ENCODE measurements at places on chromosomes 16 and 17.
A peak's percentile ranks its signal among the peaks of the same experiment; 100 is the strongest.

DNA sequence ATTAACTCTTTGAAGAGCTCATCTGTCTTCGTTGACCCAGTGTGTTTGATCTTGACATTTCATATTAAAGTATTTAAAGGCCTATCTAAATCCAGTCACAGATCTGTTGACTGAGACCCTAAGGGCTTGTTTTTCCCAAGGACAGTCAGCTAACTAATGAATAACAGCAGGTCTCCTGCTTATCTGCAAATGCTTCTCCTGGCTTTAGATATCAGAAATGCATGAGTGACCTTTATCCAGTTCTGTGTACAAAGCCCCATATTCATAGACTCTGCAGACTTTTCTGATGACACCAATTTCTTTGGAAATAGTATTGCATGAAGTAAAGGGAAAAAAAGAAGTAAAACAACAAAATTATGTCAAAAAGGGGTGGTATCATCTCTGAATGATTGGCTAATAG is 70.3 kb downstream of the YPEL2 start:
- H3K4me1 ChIP-seq, result no peaks in the 10 kb centered on the region
- H3K27me3 ChIP-seq, result no peaks in the 10 kb centered on the region
- no peak for DNase-seq
- H3K4me3 ChIP-seq, result no peak overlapping the region
- no peak overlapping the region for H3K27ac ChIP-seq

GRCh38 chr16:84842516-84843148 is 22.8 kb downstream of the CRISPLD2 start:
- peak overlapping the region; percentile 73 for H3K27ac ChIP-seq
- no peak for DNase-seq
- peaks cover 3% of the 10 kb centered on the region for H3K36me3 ChIP-seq
- no peak overlapping the region for H3K4me3 ChIP-seq
- peaks cover 5% of the 10 kb centered on the region for H3K4me1 ChIP-seq

DNA sequence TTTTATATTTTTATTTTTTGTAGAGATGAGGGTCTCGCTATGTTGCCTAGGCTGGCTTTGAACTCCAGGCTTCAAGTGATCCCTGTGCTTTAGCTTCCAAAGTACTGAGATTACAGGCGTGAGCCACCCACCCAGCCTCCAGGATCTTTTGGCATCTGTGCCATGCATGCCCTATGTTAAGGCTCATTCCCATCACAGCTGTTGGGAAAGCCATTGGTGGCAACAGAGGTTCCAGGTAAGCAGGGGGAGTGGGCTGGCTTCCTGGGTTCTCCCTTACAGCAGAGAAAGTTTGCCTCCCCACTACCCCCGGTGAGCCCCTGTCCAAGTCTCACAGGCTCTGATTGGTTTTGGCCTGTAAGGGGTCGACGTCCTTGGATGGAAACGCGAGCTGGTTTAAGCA is 8.9 kb upstream of the MRTFB start:
- H3K4me1 ChIP-seq, result no peaks in the 10 kb centered on the region
- peaks cover 42% of the 10 kb centered on the region for H3K27me3 ChIP-seq
- no peak overlapping the region for H3K4me3 ChIP-seq
- no peak for DNase-seq
- no peak overlapping the region for H3K27ac ChIP-seq

DNA sequence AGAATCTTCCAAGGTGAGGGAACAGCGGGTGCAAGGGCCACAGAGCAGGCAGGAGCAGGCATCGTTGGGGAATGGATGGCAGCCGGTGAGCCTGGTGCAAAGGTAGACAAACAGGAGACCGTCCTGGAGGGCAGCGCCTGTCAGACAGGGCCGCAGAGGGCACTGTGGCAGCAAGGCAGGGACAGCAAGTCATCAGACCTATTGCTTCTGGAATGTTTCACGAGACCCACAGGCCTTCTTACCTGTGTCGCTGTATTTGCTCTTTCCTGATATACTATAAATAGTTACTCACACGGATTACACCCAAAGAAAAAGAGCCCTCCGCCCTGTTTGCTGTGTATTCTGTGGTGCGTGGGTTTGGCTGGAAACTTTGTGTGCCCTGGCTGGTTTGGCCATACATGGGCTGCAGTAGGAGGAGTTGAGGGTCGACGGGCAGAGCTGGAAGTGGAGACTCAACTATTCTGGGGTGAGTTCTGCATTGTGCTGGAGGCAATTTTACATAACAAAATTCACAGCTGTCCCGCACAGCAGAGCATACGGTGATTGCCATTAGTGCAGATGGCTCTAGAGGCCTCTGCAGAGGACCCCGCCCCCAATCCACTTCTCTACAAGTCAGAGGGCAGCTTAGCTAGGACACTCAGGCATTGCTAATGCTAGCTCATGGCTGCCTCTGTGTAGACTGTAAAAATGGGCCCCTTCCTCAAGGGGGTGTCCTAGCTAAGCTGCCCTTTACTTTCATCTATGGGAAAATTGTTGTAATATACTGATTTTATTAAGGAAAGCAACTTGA is 18.6 kb upstream of the POLR3E start:
- H3K27me3 ChIP-seq, result no peaks in the 10 kb centered on the region
- peaks cover 19% of the 10 kb centered on the region for H3K36me3 ChIP-seq
- no peak for DNase-seq
- no peak overlapping the region for H3K4me3 ChIP-seq
- H3K4me1 ChIP-seq, result no peaks in the 10 kb centered on the region

DNA sequence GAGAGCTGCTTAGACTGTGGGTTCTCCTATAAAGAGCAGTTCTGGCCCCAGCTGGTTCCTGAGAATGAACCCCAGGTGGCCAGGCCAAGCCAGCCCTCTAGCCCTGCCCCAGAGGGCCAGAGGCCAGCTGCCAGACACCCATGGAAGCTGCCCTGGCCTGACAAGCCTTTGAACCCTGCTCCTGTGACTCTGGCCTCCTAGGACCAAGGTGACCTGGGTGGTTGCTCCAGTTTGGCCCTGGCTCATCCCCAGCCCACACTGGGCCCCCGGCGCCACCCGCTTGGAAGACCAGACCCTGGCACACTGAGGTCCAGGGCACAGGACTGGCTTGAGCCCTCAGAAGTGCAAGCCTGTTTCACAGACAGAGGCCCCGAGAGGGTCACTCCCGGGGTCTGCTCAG is 6.8 kb upstream of the KCNJ12 start:
- H3K4me1 ChIP-seq, result peaks cover 3% of the 10 kb centered on the region
- H3K36me3 ChIP-seq, result no peaks in the 10 kb centered on the region
- peaks cover 47% of the 10 kb centered on the region for H3K27me3 ChIP-seq
- DNase-seq, result no peak
- H3K4me3 ChIP-seq, result no peak overlapping the region
- no peak overlapping the region for H3K27ac ChIP-seq

- peaks cover 21% of the 10 kb centered on the region for H3K27me3 ChIP-seq
- no peak overlapping the region for H3K27ac ChIP-seq
- DNase-seq, result no peak
- H3K4me1 ChIP-seq, result peaks cover 2% of the 10 kb centered on the region
- H3K4me3 ChIP-seq, result no peak overlapping the region
- no peaks in the 10 kb centered on the region for H3K36me3 ChIP-seq
These were observed 96.7 kb downstream of the SEC14L1 start for GRCh38 chr17:77237232-77238008.

DNA sequence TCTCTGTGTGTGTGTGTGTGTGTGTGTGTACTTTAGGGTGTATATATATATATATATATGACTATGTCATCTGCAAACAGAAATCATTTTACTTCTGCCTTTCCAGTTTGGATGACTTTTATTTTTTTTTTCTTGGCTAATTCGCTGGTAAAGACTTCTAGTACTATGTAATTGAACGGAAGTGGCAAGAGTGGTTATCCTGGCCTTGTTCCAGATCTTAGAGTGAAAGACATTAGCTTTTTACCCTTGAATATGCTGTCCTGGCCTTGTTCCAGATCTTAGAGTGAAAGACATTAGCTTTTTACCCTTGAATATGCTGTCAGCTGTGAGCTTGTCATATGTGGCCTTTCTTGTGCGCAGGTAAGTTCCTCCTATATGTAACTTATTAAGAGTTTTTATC is 72.7 kb upstream of the MYOCD start:
- no peak overlapping the region for H3K4me3 ChIP-seq
- H3K27me3 ChIP-seq, result no peaks in the 10 kb centered on the region
- no peaks in the 10 kb centered on the region for H3K36me3 ChIP-seq
- H3K27ac ChIP-seq, result no peak overlapping the region
